ENCODE measurements at places on chromosomes 6 and 20.

DNA sequence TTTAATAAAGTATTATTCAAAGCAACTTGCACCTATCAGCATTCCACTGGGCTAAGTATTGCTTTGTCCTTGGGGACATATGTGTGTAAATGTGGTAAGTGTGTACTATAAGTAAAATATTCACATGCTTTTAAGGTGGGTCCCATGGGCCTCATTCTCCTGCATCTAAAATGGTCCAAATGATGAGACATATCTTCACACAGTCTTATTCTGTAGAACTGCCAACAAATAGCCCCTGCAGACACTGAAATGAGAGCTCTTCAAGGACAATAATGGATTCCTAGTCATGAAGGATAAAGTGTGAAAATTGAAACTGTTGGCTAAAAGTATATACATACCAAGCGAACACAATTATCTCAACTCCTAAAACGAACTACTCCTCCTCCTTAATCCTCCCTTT lies 81.8 kb downstream of the SMLR1 start:
- no peak for DNase-seq

DNA sequence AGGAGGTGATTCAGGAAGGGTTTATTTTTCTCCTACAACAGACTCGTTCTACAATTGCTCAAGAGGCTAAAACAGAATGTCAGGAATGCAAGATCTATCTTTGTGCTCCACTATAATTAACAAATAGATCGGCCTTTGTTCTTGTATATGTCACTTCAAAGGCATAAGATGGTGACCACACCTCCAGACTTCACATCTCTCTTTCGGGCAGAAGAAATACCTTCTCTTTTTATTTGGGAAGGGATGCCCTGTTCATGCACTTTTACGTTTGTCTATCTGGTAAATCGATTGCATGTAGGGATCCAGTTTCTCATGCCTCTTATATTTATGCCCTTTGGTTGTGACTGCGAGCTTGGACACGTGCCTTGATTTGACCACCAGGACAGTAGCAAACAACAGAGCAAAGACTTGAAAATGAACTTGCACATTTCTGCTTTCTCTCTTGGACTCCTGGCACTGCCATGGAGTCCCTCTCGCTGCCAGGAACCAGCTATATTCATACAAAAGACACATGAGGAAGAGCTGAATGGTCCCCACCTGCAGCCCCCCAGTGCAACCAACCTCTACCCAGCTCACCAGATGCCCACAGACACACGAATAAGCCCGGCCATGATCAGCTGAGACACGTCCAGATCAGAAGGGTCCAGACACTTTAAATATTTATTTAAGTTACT lies 219.8 kb upstream of the STXBP5 start:
- no peak for DNase-seq

DNA sequence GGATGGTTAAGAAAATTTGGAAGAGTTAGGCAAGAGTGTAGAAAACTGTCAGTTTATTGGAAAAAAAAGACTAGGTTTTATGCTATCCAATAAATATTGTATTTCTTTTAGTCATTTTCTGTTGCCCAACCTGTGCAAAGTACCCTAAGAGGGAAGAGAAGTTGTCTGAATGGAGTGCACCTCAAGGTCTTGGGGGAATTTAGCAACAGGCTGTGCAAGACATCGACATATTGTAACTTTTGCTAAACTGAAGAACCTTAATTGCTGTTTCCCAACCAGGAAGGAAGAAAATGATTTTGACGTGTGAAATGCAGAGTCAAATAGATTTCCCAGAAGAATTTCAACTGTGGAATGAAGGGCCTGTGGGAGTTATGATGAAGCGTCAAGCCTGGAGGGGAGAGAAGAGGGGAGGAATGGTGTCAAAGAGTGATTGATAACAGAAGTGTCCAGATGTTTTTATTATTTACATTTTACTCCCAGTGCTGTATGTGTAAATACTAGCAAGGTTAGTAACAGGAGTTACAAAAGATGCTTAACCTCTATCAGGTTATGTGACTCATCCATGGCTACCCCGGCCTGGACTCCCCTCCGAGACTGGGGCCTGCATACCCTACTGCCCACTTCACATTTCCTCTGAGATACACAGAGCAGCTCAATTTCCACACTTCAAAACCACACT lies 246.8 kb downstream of the MYLK4 start:
- DNase-seq: no peak

DNA sequence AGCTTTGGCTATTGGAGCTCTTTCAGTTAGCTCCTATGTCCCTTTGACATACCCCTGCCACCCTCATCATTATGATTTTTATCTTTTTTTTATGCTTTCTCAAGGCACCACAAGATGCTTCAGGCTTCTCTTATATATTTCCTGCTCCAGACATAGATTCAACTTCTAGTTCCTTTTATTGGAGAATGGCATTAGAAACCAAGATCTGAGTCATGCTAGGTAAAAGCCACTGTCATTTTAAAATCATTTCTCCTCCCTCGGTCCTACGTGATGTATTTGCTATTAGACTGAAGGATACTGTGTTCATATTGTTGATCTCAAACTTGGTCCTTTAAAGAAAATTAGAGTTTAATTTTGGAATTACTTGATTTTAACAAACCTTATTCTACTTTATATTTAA lies 8.3 kb downstream of the TENT5A start:
- no peak for DNase-seq

DNA sequence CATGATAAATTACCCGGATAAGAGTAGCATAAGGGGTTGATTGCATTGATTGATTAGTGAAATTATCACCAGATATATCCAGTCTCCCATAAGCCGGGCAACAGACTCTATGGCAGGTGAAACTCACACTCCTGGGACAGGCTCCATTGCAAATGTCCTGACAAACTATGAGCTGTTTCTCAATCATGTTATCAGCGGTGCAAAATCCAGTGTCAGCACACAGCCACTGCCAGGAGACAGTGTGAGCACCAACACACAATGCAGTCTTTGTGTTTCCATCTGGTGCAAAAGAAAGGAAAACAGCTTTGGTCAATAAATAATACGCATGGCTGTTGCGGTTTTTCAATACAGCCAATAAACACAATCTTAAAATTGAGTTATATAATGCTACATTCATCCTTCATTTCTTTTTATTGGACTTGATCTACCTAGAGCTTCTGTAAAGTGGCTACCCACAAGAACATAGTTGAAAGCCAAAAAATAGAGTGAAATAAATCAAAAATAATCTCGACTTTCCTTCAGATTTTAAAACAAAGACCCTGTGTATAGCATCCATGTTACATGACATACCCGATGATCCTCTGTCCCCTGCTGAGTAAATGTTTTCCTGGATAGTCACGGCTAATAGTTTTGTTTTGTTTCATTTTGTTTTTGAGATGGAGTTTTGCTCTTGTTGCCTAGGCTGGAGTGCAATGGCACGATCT lies 64.3 kb upstream of the AFDN start:
- no peak for DNase-seq

- DNase-seq: no peak
Measured at GRCh38 chr6:143110572-143110971, 49.9 kb downstream of the AIG1 start.

GRCh38 chr6:51743999-51744398 lies 343.4 kb downstream of the PKHD1 start:
- DNase-seq: no peak

DNA sequence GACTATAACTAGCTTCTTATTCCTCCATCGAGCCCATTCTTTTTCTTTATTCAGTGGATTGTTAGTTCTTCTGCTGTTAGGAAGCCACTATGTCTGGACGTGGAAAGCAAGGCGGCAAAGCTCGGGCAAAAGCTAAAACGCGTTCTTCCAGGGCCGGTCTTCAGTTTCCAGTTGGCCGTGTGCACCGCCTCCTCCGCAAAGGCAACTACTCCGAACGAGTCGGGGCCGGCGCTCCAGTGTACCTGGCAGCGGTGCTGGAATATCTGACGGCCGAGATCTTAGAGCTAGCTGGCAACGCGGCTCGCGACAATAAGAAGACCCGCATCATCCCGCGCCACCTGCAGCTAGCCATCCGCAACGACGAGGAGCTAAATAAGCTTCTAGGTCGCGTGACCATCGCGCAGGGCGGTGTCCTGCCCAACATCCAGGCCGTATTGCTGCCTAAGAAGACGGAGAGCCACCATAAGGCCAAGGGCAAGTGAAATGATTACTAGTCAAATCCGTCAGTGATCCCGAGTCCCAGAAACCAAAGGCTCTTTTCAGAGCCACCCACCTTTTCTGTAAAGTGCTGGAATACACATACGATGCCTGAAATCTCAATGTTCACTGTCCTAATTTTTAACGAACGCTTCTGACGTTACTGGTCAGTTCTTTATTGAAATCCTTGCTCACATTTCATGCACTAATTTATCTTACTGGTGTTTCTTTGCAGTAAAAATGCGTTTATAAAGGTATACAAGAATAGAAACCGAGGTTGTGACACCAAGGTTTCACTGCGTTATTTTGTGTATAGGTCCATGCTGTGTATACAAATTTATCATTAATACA lies 129.9 kb downstream of the HFE start:
- no peak for DNase-seq

DNA sequence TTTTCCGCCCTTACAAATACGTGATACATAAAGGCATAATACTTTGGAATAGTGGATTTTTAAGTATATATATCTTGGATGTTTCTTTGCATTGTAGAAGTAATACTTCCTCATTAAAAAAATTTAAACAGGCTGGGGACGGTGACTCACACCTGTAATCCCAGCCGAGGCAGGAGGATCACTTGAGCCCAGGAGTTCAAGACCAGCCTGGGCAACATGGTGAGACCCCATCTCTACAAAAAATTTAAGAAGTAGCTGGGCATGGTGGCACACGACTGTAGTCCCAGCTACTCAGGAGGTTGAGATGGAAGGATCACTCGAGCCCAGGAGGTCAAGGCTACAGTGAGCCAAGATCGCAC lies 38.6 kb upstream of the RNF8 start:
- no peak for DNase-seq

GRCh38 chr6:4903751-4904370 lies 100.0 kb downstream of the RPP40 start:
- no peak for DNase-seq

GRCh38 chr6:105482921-105483320 lies 80.0 kb upstream of the PREP start:
- DNase-seq: no peak

- DNase-seq: no peak
Measured at GRCh38 chr20:53839423-53840176, 230.8 kb downstream of the BCAS1 start.

DNA sequence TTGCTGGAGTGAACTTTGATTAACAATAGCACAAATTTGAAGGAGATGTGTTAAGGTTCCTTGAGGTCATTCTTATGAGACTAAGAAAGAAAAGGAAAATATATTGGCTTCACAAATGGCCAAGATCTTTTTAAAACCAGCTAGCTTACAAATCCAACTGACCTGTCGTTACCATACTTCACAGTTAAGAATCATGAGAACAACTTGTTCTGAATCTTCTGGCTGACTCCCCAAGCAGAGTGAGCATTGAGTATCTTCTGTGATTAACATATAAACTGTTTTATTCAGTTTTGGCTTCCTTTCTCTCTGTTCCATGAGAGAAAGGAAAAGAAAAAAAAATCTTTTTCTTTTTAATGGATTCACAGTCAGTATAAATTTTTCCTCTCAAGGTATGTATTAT lies 277.1 kb downstream of the KHDC1L start:
- no peak for DNase-seq

DNA sequence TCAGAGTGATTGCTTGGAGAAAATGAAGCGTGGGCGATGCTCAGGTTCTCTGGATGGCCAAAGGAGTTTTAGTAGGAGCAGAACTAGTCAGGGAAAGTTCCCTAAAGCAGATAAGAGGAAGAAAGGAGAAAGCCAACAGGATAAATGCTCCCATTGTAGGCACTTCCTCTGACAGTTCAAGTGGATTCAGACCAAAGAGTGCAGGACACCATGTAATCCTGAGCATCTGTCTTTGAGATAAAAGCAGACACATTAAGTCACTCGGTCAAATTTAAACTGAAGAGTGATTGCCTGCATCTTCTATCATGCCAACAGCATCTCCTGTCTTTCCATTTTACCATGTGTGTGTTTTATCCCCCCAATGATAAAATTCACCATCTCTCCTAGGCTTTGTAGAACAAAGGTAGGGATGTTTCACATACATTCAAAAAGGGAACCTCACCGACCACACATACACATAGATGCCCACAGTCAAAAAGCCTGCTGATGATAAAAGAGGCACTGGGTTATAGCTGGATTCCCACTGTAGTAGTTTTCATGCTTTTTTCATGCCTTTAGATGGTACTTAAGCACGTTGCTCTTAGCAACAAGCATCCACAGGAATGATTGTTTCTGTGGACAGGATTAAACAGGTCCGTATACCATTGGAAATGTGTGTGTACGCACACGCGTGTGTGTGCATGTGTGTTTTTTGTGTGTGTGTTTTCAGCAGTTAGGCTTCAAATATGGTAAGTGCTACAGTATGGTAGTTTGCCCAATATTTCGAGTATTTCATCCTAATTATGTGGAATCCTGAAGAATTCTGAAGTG lies 7.0 kb downstream of the GRIK2 start:
- no peak for DNase-seq

DNA sequence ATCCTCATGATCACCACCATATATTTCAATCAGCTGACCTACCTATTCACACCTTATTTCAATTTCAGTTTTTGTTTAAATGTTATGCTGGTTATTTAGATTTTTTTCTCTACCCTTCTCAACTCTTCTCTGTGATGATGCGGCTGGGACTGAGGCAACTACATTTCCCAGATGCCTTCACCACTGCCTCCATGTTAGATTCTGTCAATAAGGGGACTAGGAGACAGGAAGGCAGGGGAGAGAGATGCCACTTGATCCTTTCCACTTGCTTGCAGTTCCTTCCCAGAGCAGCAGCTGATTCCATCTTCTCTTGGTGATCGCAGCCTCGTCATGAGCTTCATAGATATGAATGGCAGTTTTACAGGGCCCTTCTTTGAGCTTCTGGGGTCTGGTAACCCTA lies 33.5 kb upstream of the POU3F2 start:
- DNase-seq: no peak

DNA sequence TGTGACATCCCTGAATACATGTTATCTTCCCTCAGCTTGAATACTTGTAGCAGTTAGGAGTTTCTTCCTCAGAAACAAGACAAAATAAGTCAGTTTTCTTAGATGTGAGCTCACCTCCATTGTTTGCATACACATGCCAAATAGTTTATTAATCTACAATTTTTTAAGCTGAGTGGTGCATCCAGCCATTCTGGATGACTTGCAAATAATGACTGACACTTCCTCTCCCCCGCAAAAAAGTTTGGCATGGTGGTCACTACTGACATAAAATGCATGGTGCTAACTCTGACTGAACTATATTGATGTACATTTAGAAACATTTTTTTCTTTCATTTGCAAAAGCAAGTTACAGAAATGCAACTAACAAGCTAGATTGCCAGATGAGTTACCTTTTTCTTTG lies 55.5 kb downstream of the CYB5R4 start:
- DNase-seq: no peak
